ENCODE measurements at places on chromosomes 12 and 14. TPM values are rescaled to one million over a fixed set of nuclear protein-coding genes. Genes with fewer than 3 reads are reported as not detected.

Gene SMARCD1
- 2.9 TPM for total RNA-seq

DNA sequence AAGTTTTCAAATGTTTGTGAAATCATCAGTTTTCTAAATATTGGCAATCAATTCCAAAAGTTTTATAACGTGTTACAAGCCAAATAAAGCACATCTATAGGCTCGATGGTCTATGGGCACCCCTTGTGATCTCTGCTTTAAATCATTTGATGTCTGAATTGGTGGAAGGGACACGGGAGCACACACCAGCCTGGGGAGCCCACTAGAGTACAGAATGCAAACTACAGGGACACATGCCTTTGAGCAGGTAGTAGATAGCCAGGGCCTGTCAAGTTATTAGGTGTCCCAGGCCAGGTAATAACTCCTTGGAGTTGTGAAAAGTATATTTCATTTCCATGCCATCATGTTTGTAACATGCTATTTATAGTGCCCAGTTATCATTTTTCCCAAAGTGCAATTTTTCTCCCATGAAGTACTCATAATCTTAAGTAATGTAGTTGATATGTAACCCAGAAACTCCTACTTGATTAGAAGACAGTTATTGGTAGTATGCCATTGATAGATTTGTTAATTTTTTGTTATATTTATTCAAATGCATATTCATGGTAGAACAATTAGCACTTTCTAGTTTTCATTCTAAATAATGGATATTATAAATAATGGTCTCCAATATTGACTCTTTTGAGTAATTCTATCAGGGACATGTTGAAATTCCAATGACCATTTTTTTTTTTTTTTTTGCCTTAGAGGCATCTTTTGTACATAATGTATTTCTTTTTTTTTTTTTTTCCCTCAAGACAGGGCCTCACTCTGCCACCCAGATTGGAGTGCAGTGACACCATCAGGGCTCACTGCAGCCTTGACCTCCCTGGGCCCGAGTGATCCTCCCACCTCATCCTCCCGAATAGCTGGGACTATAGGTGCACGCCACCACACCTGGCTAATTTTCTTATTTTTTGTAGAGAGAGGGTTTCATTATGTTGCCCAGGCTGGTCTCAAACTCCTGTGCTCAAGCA is 96.9 kb upstream of the FGD4 start:
- no peaks in the 10 kb centered on the region for H3K27me3 ChIP-seq
- no peak for DNase-seq
- no peak overlapping the region for H3K4me3 ChIP-seq
- H3K4me1 ChIP-seq, result no peaks in the 10 kb centered on the region
- no peak overlapping the region for H3K27ac ChIP-seq

GRCh38 chr14:68684466-68685418 is 108.1 kb downstream of the ZFP36L1 start:
- no peaks in the 10 kb centered on the region for H3K27me3 ChIP-seq
- no peak for DNase-seq
- peaks cover 66% of the 10 kb centered on the region for H3K4me1 ChIP-seq
- H3K4me3 ChIP-seq, result no peak overlapping the region
- no peaks in the 10 kb centered on the region for H3K36me3 ChIP-seq

Gene RNASE1
- 461 TPM for total RNA-seq

GRCh38 chr14:102154821-102155549 is 15.3 kb downstream of the WDR20 start:
- H3K4me3 ChIP-seq, result no peak overlapping the region
- H3K27ac ChIP-seq, result no peak overlapping the region
- H3K27me3 ChIP-seq, result no peaks in the 10 kb centered on the region
- peaks cover 17% of the 10 kb centered on the region for H3K4me1 ChIP-seq
- H3K36me3 ChIP-seq, result peaks cover 24% of the 10 kb centered on the region

- no peak overlapping the region for H3K27ac ChIP-seq
- no peaks in the 10 kb centered on the region for H3K27me3 ChIP-seq
- H3K4me3 ChIP-seq, result no peak overlapping the region
Observed at GRCh38 chr12:8712572-8712971, 14.8 kb downstream of the RIMKLB start.

GRCh38 chr12:104741497-104742367 is 216.4 kb downstream of the SLC41A2 start:
- H3K27me3 ChIP-seq, result no peaks in the 10 kb centered on the region
- no peak for DNase-seq
- no peaks in the 10 kb centered on the region for H3K36me3 ChIP-seq
- H3K27ac ChIP-seq, result no peak overlapping the region
- no peaks in the 10 kb centered on the region for H3K4me1 ChIP-seq

- no peaks in the 10 kb centered on the region for H3K27me3 ChIP-seq
- DNase-seq, result no peak
Observed at GRCh38 chr12:107144990-107145389, 51.6 kb upstream of the CRY1 start.

GRCh38 chr12:93113317-93114006 is 184.4 kb upstream of the EEA1 start:
- no peak for DNase-seq
- no peak overlapping the region for H3K27ac ChIP-seq
- H3K4me1 ChIP-seq, result peaks cover 25% of the 10 kb centered on the region

Gene IPO4
- 23.9 TPM for total RNA-seq

Gene SERPINA12
- not detected for total RNA-seq

- H3K4me3 ChIP-seq, result no peak overlapping the region
- DNase-seq, result no peak
- no peaks in the 10 kb centered on the region for H3K4me1 ChIP-seq
Observed at GRCh38 chr14:99327050-99327449, 55.1 kb upstream of the BCL11B start.

DNA sequence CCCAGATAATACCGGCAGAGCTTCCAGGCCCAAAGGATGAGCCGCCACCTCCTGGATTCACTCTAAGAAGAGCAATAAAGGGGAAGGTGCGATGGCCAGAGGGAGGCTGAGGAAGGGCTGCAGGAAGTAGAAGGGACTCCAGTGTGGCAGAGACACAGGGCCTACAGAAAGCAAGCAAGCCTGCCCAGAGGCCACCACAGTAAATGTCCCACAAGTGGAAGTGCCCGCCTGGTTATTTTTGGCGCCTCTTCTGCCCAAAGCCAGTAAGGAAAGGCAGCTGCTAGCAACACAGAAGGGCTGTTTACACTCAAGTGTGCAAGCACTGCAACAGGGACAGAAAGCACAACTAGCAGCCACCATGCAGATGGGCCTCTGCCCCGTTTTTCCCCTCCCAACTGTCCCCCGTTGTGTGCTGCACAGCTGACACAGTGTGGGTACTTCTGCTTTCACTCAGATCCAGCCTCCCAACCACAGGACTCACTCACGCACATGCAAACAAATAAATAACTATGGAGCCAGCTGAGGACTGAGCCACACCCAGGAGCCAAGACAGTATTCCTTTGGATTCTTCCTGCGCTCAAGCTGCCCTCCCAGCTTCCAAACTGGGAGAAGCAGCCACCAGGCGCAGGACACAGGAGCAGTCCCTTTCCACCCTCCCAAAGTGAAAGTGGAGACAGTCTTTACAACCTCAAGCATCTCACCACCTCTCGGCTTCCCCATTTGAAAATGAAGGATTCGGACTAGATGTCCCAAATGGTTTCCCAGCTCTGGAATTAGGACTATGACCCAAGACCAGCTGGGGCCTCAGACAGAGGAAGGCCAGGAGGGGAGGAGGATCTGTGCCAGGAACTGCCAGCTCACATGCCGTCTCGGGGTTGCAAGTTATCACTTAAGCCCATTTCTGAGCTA is 40.0 kb upstream of the PNMA1 start:
- DNase-seq, result no peak
- peak overlapping the region; percentile 69 for H3K27ac ChIP-seq
- H3K36me3 ChIP-seq, result no peaks in the 10 kb centered on the region
- peaks cover 99% of the 10 kb centered on the region for H3K4me1 ChIP-seq

Gene RNU7-1
- not detected for total RNA-seq

DNA sequence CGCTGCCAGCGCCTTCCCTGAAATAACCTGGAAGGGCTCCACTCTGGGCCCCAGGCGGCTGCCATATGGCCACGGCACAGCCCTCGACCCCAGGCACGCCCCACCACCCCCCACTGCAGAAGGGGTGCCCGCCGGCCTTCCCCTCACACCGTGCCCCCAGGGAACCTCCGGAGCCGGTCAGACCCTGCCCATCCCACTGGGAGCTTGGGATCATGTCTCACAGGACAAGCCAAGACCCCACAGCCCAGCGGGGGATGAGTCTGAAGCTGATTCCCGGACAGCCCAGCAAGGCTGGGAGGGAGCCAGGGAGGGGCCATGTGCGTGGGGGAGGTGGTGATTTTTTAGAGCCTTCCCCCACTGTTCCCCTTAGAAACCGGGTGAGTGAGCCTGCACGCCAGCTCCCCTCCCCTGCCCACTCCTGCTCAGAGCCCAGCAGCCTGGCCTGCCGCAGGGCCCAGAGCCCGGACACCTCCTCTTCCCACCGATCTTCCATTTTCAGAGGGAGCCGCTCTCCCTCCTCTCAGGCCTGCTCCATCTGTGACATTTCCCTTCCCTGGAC is 1.4 kb downstream of the RIMBP2 start:
- H3K4me1 ChIP-seq, result peaks cover 17% of the 10 kb centered on the region
- H3K36me3 ChIP-seq, result no peaks in the 10 kb centered on the region
- peak; percentile 33 for DNase-seq
- H3K27ac ChIP-seq, result no peak overlapping the region
- peak overlapping the region; percentile 31 for H3K4me3 ChIP-seq

Gene LBHD2
- not detected for total RNA-seq

Gene LHX5
- not detected for total RNA-seq

Gene TPH2
- total RNA-seq, result not detected

- DNase-seq, result no peak
- peaks cover 1% of the 10 kb centered on the region for H3K4me1 ChIP-seq
- no peaks in the 10 kb centered on the region for H3K36me3 ChIP-seq
- H3K27ac ChIP-seq, result no peak overlapping the region
Observed at GRCh38 chr14:106837870-106838269, 1311.5 kb downstream of the TMEM121 start.

GRCh38 chr12:4288296-4289131 is 15.0 kb downstream of the CCND2 start:
- H3K4me1 ChIP-seq, result peaks cover 80% of the 10 kb centered on the region
- H3K36me3 ChIP-seq, result peaks cover 69% of the 10 kb centered on the region
- H3K27ac ChIP-seq, result no peak overlapping the region
- H3K4me3 ChIP-seq, result peak overlapping the region; percentile 15
- H3K27me3 ChIP-seq, result no peaks in the 10 kb centered on the region

- no peaks in the 10 kb centered on the region for H3K36me3 ChIP-seq
- no peak overlapping the region for H3K4me3 ChIP-seq
- no peak for DNase-seq
- no peaks in the 10 kb centered on the region for H3K4me1 ChIP-seq
- H3K27me3 ChIP-seq, result no peaks in the 10 kb centered on the region
Observed at GRCh38 chr12:66587912-66588311, 91.0 kb downstream of the GRIP1 start.

Gene TMEM179
- total RNA-seq, result 4.6 TPM

Gene SLCO1B3
- not detected for total RNA-seq

- H3K4me1 ChIP-seq, result no peaks in the 10 kb centered on the region
- peak; percentile 17 for DNase-seq
- no peaks in the 10 kb centered on the region for H3K27me3 ChIP-seq
- H3K27ac ChIP-seq, result no peak overlapping the region
- no peaks in the 10 kb centered on the region for H3K36me3 ChIP-seq
- H3K4me3 ChIP-seq, result no peak overlapping the region
Observed at GRCh38 chr14:100890061-100890850, 13.3 kb downstream of the RTL1 start.

GRCh38 chr12:122981036-122981471 is 573 bp downstream of the ARL6IP4 start:
- peak overlapping the region; percentile 99 for H3K4me3 ChIP-seq
- no peaks in the 10 kb centered on the region for H3K27me3 ChIP-seq
- H3K36me3 ChIP-seq, result peaks cover 48% of the 10 kb centered on the region
- DNase-seq, result no peak

Gene SIX1
- 0.73 TPM for total RNA-seq

Gene ST8SIA1
- total RNA-seq, result 1.7 TPM

Gene AMDHD1
- not detected for total RNA-seq

Gene RAPGEF3
- total RNA-seq, result 18.7 TPM

DNA sequence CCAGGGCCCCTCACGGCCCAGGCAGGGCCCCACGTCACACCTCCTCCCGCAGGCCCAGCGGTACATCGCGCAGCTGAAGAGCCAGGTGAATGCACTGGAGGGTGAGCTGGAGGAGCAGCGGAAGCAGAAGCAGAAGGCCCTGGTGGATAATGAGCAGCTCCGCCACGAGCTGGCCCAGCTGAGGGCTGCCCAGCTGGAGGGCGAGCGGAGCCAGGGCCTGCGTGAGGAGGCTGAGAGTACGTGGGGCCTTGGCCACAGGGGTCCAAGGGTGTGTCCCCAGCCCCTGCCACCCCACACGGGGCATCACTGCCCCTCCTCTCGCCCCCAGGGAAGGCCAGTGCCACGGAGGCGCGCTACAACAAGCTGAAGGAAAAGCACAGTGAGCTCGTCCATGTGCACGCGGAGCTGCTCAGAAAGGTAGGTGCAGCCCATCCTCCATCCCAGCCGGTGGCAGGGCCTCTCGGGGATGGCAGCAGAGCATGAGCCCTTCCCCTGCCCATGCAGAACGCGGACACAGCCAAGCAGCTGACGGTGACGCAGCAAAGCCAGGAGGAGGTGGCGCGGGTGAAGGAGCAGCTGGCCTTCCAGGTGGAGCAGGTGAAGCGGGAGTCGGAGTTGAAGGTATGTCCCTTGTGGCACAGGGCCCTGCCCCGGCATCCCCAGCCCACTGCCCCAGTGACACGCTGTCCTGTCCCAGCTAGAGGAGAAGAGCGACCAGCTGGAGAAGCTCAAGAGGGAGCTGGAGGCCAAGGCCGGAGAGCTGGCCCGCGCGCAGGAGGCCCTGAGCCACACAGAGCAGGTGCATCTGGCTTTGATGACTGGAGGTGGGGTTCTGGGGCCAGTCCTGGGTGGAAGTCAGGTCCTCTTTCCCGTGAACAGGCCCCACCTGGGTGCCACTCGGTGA is 20.9 kb downstream of the HIP1R start:
- H3K27me3 ChIP-seq, result no peaks in the 10 kb centered on the region
- no peak for DNase-seq
- H3K36me3 ChIP-seq, result peaks cover 74% of the 10 kb centered on the region

Gene ORAI1
- 7.9 TPM for total RNA-seq

- H3K27me3 ChIP-seq, result no peaks in the 10 kb centered on the region
- no peak for DNase-seq
- H3K36me3 ChIP-seq, result no peaks in the 10 kb centered on the region
- H3K4me3 ChIP-seq, result no peak overlapping the region
Observed at GRCh38 chr14:57848353-57848752, 17.5 kb downstream of the SLC35F4 start.

Gene NOVA1
- total RNA-seq, result 15.2 TPM

- H3K27ac ChIP-seq, result no peak overlapping the region
- no peak overlapping the region for H3K4me3 ChIP-seq
- H3K27me3 ChIP-seq, result no peaks in the 10 kb centered on the region
- no peak for DNase-seq
- no peaks in the 10 kb centered on the region for H3K36me3 ChIP-seq
Observed at GRCh38 chr12:63753743-63754142, 26.0 kb upstream of the RXYLT1 start.

DNA sequence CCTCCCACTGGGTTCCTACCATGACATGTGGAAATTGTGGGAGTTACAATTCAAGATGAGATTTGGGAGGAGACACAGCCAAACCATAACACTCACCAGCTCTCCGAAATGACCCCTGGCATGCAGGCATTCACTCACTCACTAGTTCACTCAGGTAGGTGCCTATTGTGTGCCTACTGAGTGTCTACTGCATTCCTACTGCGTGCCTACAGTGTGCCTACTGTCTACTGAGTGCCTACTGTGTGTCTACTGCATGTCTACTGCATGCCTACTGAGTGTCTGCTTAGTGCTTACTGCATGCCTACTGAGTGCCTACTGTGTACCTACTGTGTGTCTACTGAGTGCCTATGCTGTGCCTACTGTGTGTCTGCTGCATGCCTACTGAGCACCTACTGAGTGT is 71.7 kb upstream of the FZD10 start:
- H3K27me3 ChIP-seq, result no peaks in the 10 kb centered on the region
- no peak for DNase-seq
- H3K27ac ChIP-seq, result no peak overlapping the region

Gene NTN4
- total RNA-seq, result 11.0 TPM
